ENCODE measurements at places on chromosomes 2 and 18.

DNA sequence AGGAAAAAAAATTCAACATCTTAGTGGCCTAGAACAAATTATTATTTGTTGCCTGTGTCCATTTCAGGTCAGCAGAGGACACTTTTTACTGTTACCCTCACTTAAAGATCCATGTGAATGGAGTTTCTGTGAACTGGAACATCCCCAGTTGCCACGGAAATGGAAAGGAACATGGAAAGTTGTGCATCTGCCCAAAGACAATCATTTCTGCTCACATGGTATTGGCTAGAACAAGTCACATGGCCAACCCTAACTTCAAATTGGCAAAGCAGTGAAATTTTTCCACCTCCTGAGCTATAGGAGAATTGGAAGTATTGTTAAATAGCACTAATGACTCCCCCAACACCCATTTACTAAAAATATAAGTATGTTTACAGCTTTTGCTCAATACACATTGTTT, 71.2 kb upstream of the CCBE1 start:
- no peak for DNase-seq

GRCh38 chr2:148720501-148721001, 76.0 kb downstream of the EPC2 start:
- no peak for DNase-seq

GRCh38 chr2:136178941-136179601, 61.1 kb upstream of the CXCR4 start:
- DNase-seq = no peak

GRCh38 chr18:79756826-79757225, 40.9 kb upstream of the KCNG2 start:
- DNase-seq = no peak

DNA sequence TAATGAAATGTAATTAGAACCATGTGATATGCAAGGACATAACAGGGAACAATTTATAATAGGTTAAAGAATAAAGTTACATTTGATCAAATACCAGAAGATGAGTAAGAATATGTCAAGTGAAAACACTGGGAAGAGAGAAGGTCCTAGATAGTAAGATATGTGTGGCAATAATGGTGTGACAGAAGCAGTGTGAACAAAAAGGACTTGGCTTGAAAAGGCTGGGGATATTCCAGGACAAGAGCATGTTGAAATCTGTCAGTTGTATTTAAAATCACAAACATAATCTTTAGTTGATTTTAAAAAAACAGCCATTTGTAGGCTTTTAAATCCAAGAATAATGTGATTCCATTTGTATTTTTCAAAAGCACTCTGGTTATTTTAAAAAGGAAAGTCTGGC, 1399.9 kb upstream of the SLC39A10 start:
- DNase-seq = no peak

GRCh38 chr2:160209516-160209856, 9.4 kb upstream of the ITGB6 start:
- DNase-seq = no peak

DNA sequence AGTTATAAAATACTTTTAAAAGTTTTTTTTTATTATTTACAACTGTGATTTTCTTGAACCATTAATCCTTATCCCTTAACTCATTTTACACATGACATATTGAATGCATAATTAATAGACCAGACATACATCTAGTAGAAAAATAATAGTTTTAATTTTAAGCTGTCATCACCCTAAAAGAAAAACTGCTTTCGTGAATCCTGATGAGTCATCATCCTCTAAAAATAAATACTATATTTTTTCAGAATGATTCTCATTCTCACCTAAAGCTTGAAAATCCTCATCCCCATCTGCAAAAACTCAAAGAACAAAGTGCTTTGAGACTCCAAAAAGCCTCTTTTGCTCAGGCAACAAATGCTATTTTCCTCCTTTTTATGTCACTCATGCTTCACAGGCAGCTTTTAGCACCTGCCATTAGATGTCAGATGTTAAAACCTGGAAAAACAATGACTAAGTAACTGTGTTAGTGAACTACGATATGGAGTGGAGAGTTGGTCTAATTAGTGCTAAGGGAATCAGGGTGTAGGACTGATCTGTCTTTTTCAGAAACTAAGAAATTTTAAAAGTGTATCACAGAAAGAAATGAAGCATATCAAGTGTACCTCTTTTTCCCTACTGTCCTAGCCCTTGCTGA, 297.6 kb downstream of the TMX3 start:
- DNase-seq = no peak

- no peak for DNase-seq
Observed at GRCh38 chr18:58254873-58255511, 211.0 kb downstream of the NEDD4L start.

GRCh38 chr2:132953771-132954170, 283.8 kb upstream of the LYPD1 start:
- no peak for DNase-seq

DNA sequence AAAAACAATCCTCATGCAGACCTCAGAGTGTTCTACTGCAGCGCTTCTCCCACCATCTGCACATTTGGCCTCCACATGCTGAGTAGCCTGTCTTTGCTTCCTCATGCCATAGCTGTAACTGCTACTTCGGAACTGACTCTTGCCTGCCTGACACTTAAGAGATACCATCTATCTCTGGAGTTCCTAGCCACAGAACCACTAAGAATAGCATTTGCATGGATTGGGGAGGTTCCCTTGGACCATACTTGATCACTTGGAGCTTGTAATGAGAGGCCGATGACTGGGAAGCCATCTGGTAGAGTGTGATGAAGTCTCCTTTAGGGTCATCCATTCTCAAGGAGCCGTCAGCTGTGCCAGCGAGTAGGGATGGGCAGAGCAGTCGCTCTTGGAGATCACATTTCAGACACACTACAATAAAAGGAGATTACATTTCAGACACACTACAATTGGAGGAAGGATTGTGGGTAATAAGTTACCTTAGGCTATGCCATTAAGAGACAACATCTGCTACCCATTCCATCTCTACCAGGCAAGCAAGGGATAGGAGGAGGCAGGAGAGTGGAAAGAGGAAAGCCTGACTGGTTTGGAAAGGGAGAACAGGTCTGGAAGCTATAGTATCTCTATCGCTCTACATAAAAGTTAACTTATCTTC, 21.8 kb downstream of the DOK1 start:
- DNase-seq = no peak

- DNase-seq = no peak
Observed at GRCh38 chr2:241818229-241818942, 9.4 kb downstream of the NEU4 start.

DNA sequence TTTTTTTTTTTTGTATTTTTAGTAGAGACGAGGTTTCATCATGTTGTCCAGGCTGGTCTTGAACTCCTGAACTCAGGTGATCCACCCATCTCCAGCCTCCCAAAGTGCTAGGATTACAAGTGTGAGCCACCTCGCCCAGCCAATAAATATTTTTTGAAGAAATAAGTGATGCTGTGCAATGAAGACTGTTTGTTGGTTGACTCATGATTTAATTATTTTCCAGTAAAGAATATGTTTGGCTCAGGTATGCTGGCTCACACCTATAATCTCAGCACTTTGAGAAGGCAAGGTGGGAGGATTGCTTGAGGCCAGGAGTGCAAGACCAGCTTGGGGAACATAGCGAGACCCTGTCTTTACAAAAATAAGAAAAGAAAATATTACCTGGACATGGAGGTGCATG, 41.8 kb upstream of the LPIN2 start:
- no peak for DNase-seq

DNA sequence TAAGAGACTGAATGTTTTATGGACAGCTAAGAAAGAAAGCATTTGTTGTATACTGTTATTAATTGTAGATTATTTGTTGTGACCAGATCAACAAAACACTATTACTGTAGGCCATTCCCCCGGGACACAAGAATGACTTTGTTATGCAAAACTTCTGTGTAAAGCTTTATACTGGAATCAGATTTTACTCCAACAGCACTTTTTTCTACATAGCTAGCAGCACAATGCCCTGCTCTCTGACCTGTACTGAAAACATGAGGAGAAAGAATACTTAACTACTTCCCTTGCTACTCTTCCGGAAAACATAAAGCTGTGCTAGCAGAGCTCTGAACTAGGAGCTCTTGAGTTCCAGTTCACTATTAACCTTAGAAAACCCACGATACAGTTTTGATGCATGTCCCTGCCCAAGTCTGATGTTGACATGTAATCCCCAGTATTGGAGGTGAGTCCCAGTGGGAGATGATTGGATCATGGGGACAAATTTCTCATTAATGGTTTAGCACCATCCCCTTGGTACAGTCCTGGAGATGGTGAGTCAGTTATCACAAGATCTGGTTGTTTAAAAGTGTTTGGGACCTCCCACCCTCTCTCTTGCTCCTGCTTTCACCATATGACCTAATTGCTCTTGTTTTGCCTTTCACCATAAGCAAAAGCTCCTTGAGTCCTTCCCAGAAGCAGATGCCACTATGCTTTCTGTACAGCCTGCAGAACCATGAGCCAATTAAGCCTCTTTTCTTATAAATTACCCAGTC, 601.1 kb upstream of the PIK3C3 start:
- no peak for DNase-seq

GRCh38 chr2:142673836-142674235, 203.6 kb upstream of the KYNU start:
- no peak for DNase-seq

DNA sequence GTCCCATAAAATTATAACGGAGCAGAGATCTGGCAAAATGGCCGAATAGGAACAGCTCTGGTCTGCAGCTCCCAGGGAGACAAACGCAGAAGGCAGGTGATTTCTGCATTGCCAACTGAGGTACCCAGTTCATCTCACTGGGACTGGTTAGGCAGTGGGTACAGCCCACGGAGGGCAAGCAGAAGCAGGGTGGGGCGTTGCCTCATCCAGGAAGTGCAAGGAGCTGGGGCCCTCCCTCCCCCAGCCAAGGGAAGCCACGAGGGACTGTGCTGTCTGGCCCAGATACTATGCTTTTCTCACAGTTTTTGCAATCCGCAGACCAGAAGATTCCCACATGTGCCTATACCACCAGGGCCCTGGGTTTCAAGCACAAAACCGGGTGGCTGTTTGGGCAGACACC, 22.8 kb downstream of the ICA1L start:
- no peak for DNase-seq

DNA sequence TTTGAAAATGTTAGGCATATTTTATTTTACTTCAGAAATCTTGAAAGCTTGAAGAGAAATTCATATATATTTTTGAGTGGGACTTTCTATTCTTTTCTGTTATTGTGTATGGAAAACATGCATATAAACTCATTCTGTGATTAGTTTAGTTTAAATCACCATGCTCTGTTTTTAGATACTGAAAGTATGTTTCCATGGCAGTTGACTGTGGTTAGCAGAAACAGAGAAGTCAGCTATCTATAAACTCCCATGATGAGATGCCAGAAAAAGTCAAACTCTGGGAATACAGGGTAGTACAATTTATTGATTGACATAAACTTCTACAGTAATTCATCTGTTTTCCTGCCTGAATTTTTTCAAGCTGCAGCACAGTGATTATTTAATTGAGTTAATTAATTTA, 905.3 kb upstream of the VRK2 start:
- DNase-seq = no peak

GRCh38 chr2:174183076-174183475, 65.3 kb downstream of the OLA1 start:
- DNase-seq = no peak

GRCh38 chr2:190486037-190486623, 48.4 kb downstream of the NEMP2 start:
- DNase-seq = no peak

- DNase-seq = no peak
Observed at GRCh38 chr2:235848055-235848454, 320.1 kb downstream of the GBX2 start.

DNA sequence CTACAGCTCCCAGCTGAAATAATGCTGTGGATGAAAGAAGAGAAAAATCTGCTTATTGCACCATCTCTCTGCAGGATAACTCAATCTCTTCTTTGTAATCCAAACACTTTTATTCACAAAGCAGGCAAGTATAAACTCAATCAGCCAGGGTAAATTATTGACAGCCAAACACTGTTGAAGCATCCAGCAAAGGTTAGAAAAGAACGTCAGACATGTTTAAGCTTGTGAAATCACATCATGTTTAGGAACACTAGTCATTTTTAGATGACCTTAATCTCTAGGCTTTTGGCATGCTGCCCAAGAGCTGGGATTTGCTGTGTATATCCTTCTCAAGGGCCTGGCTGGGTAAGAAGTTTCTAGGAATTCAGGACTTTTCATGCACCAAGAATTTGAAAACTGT, 1148.1 kb upstream of the FANCL start:
- no peak for DNase-seq

DNA sequence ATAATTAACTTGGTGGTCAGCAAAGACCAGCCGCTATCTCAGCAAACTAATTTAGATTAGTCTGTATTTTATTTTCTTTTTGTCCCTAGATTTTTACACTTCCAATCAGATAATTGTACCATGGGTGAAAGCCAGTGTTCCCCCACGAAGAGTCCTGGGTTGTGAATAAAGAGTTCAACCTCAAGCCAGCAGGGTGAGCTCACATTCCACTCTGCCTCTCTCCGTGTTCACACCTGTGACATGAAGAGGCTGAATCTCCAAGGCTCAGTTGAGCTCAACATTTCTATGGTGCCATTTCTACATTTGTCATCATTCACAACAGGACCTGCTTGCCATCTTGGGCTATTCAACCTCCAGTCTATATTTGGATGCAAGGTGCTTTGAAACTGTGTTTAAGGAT, 771.5 kb downstream of the GALR1 start:
- DNase-seq = no peak

- no peak for DNase-seq
Observed at GRCh38 chr2:187504312-187504921, 49.8 kb downstream of the TFPI start.

DNA sequence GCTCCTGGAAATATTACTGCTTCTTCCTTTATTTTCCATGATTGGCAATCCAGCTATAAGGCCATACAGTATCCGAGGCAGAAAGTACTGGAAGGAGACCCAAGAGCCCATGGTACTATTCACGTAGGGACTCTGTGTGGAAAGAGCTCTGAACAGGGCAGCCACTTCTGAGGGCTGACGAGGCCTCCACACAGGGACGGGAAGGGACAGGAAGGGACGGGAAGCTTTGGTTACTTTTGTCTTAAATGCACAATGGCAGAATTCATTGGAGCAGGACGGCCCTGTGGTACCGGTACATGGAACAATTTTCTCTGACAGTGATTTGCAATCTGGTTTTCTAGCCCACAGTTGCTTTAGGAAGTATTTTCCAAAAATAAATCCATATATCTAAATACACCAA, 102.4 kb downstream of the MBP start:
- no peak for DNase-seq

GRCh38 chr2:172101821-172102390, 794 bp downstream of the DLX2 start:
- no peak for DNase-seq

- no peak for DNase-seq
Observed at GRCh38 chr18:37565977-37566478, 430 bp upstream of the CELF4 start.

GRCh38 chr2:239717706-239718105, 307.4 kb downstream of the NDUFA10 start:
- no peak for DNase-seq

GRCh38 chr2:12965540-12966269, 249.0 kb downstream of the TRIB2 start:
- DNase-seq = no peak

DNA sequence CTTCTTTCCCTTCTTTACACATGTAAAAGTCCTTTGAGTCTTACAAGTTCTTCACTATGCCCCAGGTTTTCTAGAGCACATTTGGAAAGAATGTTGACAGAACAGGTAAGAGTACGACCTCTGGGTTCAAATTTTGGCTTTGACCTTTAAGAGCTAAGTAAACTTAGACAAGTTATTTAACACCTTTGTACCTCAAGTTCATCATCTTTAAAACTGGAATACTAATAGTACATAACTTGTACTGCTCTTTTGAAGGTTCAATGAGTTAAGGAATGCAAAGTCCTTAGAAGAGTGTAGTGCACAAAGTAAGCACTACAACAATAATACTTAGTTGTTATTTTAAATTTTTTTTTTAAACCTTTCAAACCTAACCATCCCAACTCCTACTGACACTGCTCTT, 156.6 kb downstream of the TMEFF2 start:
- DNase-seq = no peak
